ENCODE measurements at places on chromosomes 3 and 15. TPM values are rescaled to one million over a fixed set of nuclear protein-coding genes. Genes with fewer than 3 reads are reported as not detected.

C3orf85 gene
- not detected for total RNA-seq

EPB42 gene
- total RNA-seq = not detected

ITGA11 gene
- total RNA-seq = 5.3 TPM

ARL6IP5 gene
- total RNA-seq = 102 TPM
